ENCODE measurements at places on chromosomes 1 and 21. TPM values are rescaled to one million over a fixed set of nuclear protein-coding genes. Genes with fewer than 3 reads are reported as not detected.

TRIM17 gene
- 0.63 TPM for polyA plus RNA-seq

CFAP74 gene
- 0.24 TPM for polyA plus RNA-seq

PERM1 gene
- 3.3 TPM for polyA plus RNA-seq

THEMIS2 gene
- polyA plus RNA-seq, result 2.0 TPM

CEP350 gene
- 31.9 TPM for polyA plus RNA-seq

PIK3C2B gene
- 27.6 TPM for polyA plus RNA-seq

IGFN1 gene
- 3.4 TPM for polyA plus RNA-seq

KRTAP19-3 gene
- not detected for polyA plus RNA-seq

IL23R gene
- not detected for polyA plus RNA-seq

FNDC10 gene
- 2.0 TPM for polyA plus RNA-seq

ACTN2 gene
- polyA plus RNA-seq, result 2,397 TPM

CNIH3 gene
- polyA plus RNA-seq, result 2.2 TPM

ACTL8 gene
- not detected for polyA plus RNA-seq

KCNT2 gene
- 6.4 TPM for polyA plus RNA-seq

NUDT4B gene
- not detected for polyA plus RNA-seq

AADACL4 gene
- polyA plus RNA-seq, result not detected

RHBG gene
- polyA plus RNA-seq, result not detected

ITLN2 gene
- polyA plus RNA-seq, result not detected

COA7 gene
- polyA plus RNA-seq, result 18.8 TPM

RPTN gene
- not detected for polyA plus RNA-seq

SEMA6C gene
- polyA plus RNA-seq, result 97.0 TPM

KDM5B gene
- polyA plus RNA-seq, result 42.9 TPM

LIN28A gene
- not detected for polyA plus RNA-seq

NR0B2 gene
- polyA plus RNA-seq, result not detected

CFHR3 gene
- polyA plus RNA-seq, result 2.5 TPM

CCT3 gene
- polyA plus RNA-seq, result 266 TPM

MCOLN2 gene
- polyA plus RNA-seq, result 0.16 TPM

KDF1 gene
- polyA plus RNA-seq, result not detected

LDLRAD2 gene
- 4.3 TPM for polyA plus RNA-seq

CFHR1 gene
- polyA plus RNA-seq, result not detected

PRAMEF4 gene
- polyA plus RNA-seq, result not detected

VWA1 gene
- 56.6 TPM for polyA plus RNA-seq

All from forelimb muscle (tissue), 1 donor.